ENCODE measurements at places on chromosomes 4 and X. TPM values are rescaled to one million over a fixed set of nuclear protein-coding genes. Genes with fewer than 3 reads are reported as not detected.

DNA sequence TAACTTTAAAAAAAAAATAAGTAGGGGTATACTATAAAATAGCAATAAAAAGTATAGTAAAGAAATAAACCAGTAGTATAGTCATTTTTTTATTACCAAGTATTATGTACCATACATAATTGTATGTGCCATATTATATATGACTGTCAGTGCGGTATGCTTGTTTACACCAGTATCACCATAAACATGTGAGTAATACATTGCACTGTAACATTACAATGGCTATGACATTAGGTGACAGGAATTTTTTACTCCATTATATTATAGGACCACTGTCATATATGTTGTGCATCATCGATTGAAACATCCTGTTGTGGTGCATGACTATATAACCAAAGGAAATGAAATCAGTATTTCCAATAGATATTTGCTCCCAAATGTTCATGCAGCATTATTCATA lies 176.9 kb upstream of the ARHGAP24 start:
- H3K4me3 ChIP-seq = no peak overlapping the region
- H3K27ac ChIP-seq = no peak overlapping the region
- no peaks in the 10 kb centered on the region for H3K27me3 ChIP-seq
- no peaks in the 10 kb centered on the region for H3K4me1 ChIP-seq
- H3K36me3 ChIP-seq = no peaks in the 10 kb centered on the region

GRCh38 chr4:106522839-106523238 lies 154.3 kb upstream of the GIMD1 start:
- no peak overlapping the region for H3K4me3 ChIP-seq
- H3K4me1 ChIP-seq = no peaks in the 10 kb centered on the region
- no peak overlapping the region for H3K27ac ChIP-seq
- H3K36me3 ChIP-seq = no peaks in the 10 kb centered on the region
- DNase-seq = no peak

DNA sequence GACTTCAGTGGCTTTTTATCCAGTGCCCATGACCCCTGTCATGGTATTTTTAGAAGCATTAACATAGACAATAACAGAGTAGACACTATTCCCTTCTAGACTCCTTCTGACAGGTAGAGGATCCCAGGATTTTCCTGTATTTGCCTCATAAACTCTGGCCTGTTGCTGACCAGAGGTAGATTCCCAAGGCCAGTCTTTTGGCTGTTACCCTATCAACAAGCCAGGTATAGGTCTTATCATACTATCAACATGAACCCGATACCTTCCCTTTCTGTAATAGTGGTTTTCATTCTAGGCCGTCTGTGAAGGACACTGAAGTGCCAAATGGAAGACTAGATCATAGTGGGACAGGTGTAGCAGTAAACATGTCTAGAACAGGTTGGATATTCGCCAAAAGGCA lies 76.2 kb upstream of the CHRDL1 start:
- H3K4me1 ChIP-seq = no peaks in the 10 kb centered on the region
- no peak for DNase-seq
- no peaks in the 10 kb centered on the region for H3K27me3 ChIP-seq
- no peak overlapping the region for H3K27ac ChIP-seq

Gene ANAPC4
- 33.8 TPM for total RNA-seq

DNA sequence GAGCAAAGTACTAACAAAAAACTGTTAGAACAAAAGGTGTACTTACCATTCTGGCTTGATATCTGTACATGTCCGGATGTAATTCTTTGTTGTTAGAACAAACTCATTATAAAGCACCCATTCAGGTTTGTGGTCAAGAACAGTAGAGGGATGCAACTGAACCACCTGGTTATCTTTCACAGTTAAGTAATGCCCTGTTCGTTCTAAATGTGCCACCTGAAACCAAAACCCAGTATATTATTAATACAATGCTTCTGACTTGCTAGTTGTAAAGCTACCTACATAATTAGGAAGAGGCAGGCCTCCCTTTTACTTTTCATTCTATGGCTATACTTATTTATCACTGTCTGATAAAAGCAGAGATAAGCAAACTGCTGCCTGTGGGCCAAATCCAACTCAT lies 54.8 kb downstream of the DHX15 start:
- H3K4me1 ChIP-seq = no peaks in the 10 kb centered on the region
- no peak overlapping the region for H3K4me3 ChIP-seq
- no peaks in the 10 kb centered on the region for H3K27me3 ChIP-seq
- no peak overlapping the region for H3K27ac ChIP-seq
- peaks cover 97% of the 10 kb centered on the region for H3K36me3 ChIP-seq

- no peak overlapping the region for H3K4me3 ChIP-seq
- peaks cover 9% of the 10 kb centered on the region for H3K4me1 ChIP-seq
- no peaks in the 10 kb centered on the region for H3K27me3 ChIP-seq
- DNase-seq = no peak
Observed at GRCh38 chr4:86564795-86565194, 29.3 kb upstream of the PTPN13 start.

- H3K27ac ChIP-seq = no peak overlapping the region
- no peak overlapping the region for H3K4me3 ChIP-seq
- no peak for DNase-seq
- no peaks in the 10 kb centered on the region for H3K27me3 ChIP-seq
- no peaks in the 10 kb centered on the region for H3K4me1 ChIP-seq
Observed at GRCh38 chr4:35516102-35516501, 728.2 kb downstream of the ARAP2 start.

GRCh38 chrX:22095286-22095685 lies 63.2 kb downstream of the PHEX start:
- H3K4me1 ChIP-seq = no peaks in the 10 kb centered on the region
- no peaks in the 10 kb centered on the region for H3K36me3 ChIP-seq
- no peaks in the 10 kb centered on the region for H3K27me3 ChIP-seq
- no peak for DNase-seq

DNA sequence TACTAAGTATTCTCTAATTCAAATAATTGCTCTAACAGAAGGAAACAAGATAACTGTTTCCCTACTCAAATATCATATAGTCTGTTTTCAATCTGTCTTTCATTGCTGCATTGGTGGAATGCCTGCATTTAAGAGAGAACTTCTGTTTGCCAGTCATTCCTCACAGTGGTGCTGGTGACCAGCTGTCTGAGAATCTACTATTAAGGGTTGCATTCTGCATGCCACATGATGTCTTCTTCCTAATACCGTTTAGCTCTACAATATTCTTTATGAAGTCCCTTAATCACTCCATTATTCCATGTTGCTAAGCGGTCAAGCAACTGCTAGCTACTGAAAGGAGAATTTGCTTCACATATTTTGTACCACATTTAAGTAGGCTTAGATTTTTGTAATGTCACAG lies 167.1 kb upstream of the CENPE start:
- no peaks in the 10 kb centered on the region for H3K4me1 ChIP-seq
- no peaks in the 10 kb centered on the region for H3K27me3 ChIP-seq
- no peak for DNase-seq
- no peaks in the 10 kb centered on the region for H3K36me3 ChIP-seq
- no peak overlapping the region for H3K4me3 ChIP-seq
